Common myeloid progenitor, CD34-positive (primary cell): ENCODE measurements at places on chromosomes 3 and 15.

DNA sequence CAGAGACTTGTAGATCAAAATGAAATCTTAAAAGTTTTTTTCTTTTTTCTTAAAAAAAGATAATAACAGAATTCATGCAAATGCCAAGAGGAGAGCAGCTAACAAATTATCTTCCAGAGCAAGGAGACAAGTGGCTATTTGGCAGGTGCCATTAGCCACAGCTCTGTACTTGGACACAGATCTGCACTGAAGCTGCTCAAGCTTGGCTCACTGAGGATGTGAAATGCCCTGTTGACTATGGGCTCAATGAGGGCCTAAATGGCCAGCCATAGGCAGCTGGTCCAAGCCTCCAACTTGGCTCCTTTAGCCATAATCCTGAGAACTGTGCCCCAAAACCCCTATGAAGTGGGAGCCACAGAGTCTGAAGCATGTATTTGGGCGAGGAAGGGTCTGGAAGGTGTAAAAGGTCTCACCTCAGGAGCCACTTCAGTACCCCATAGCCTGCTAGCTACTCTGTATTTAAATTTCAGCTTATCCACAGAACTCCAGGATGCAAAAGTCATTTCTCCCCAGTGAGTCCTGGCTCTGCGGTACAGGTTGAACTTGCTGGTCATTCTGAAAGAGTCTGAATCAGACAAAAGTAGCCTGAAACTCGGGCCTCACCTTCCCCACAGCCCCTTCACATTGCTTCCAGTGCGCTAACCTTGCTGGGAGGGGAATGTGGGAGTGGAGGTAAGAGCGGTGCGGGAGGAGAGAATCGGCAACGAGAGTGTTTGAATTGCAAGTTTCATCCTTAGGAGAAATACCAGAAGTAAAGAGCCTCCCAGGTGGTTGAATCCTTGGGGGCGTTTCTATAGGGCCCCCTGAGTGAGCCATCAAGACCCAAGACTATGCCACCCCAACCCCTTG lies 48.0 kb downstream of the ZIC4 start:
- H3K27me3 ChIP-seq: peaks cover 30% of the 10 kb centered on the region
- DNase-seq: no peak
- H3K27ac ChIP-seq: no peak overlapping the region

- no peak for DNase-seq
- H3K4me1 ChIP-seq: no peaks in the 10 kb centered on the region
- no peak overlapping the region for H3K4me3 ChIP-seq
- no peaks in the 10 kb centered on the region for H3K36me3 ChIP-seq
- H3K27ac ChIP-seq: no peak overlapping the region
Observed at GRCh38 chr3:157107037-157107436, 52.9 kb downstream of the CCNL1 start.

DNA sequence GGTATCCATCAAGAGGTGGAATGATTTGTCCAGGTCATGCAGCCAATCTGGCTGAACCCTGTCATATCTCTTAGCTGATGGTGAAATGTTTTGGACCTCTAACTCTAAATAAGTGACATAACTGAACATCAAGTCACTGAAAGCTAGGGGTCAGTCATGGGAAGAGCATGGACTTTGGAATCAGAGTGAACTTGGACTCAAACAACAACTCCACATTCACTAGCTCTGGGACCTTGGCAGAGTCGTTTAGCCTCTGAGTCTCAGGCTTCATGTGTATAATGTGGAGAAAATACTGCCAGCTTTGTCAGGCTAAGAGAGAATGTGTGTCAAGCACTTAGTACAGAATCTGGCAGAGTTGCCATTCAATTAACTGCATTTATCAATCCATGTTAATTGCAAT lies 557.8 kb upstream of the CFAP20DC start:
- peak; percentile 13 for DNase-seq
- no peaks in the 10 kb centered on the region for H3K36me3 ChIP-seq
- no peaks in the 10 kb centered on the region for H3K4me1 ChIP-seq

DNA sequence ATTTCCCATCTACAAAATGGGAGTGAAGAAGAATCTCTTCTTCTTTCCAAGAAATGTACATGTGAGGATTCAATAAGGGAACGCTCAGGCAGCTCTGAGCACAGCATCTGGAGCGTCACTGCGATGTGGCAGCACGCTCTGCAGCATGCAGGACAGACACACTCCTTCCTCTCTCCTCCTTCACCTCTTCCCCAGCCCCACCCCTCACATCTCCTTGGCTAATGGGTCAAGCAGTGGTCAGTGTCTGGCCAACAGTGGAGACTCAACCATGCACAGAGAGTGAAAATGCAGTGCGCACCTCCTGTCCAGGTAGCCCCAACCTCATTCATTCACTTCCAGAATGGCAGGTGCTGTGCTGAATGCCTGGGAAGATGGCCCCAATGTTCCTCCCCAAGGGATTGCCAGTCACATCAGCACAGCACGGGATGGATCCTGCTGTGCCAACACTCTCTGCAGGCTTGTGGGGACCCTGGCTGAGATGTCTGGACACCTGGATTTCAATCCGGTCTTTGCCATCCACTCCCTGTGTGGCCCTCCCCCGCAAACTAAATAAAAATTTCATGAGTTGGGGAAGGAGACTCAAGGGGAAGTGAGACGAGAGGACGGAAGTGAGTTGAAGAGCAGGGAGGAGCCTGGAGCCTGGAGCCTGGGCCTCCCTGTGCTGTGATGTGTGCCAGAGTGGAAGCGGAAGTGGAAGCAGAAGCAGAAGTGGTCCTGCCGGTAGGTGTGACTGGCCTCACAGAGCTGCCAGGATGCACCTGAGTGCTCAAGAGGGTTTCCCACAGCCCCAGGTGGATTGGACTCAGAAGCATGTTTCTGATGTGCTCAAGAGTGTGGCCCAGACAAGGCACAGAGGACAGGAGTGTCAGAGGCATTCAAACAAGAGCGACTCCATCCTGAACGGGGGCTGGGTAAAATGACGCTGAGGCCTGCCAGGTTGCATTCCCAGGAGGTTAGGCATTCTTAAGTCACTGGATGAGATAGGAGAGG lies 163.9 kb downstream of the SMAD6 start:
- no peaks in the 10 kb centered on the region for H3K27me3 ChIP-seq
- DNase-seq: peak; percentile 89
- H3K4me3 ChIP-seq: no peak overlapping the region

GRCh38 chr15:84784262-84784661 lies 32.9 kb upstream of the ALPK3 start:
- H3K4me3 ChIP-seq: no peak overlapping the region
- H3K27me3 ChIP-seq: no peaks in the 10 kb centered on the region
- H3K27ac ChIP-seq: peak overlapping the region; percentile 9
- no peak for DNase-seq
- peaks cover 7% of the 10 kb centered on the region for H3K4me1 ChIP-seq
- peaks cover 48% of the 10 kb centered on the region for H3K36me3 ChIP-seq

DNA sequence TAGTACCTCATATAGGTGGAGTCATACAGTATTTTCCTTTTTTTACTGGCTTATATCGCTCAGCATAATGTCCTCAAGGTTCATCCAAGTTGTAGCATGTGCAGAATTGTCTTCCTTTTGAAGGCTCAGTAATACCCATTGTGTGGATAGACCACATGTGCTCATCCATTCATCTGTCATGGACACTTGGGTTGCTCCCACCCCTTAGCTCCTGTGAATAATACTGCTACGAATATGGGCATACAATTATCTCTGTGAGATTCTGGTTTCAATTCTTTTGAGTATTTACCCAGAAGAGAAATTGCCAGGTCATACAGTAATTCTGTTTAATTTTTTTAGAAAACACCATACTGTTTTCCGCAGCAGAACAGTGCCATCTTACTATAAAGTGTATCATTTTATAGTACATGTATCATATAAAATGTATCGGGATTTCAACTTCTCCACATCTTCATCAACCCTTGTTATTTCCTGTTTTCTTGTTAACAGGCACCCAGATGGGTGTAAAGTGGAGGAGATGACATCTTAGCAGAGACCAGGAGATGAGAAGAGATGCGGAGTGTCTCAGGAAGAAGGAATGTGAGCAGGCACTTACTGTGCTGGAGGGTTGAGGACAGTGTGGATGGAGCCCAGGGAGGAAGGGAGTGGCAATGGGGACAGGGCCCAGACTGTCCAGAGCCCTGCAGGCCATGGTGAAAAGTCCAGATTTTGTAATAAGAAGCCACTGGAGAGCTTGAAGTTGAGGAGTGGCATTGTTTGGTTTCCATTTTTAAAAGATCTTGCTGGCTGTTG lies 27.0 kb upstream of the PRR23E start:
- no peak for DNase-seq
- H3K4me1 ChIP-seq: no peaks in the 10 kb centered on the region
- H3K27me3 ChIP-seq: peaks cover 43% of the 10 kb centered on the region
- no peak overlapping the region for H3K4me3 ChIP-seq
- H3K27ac ChIP-seq: no peak overlapping the region

DNA sequence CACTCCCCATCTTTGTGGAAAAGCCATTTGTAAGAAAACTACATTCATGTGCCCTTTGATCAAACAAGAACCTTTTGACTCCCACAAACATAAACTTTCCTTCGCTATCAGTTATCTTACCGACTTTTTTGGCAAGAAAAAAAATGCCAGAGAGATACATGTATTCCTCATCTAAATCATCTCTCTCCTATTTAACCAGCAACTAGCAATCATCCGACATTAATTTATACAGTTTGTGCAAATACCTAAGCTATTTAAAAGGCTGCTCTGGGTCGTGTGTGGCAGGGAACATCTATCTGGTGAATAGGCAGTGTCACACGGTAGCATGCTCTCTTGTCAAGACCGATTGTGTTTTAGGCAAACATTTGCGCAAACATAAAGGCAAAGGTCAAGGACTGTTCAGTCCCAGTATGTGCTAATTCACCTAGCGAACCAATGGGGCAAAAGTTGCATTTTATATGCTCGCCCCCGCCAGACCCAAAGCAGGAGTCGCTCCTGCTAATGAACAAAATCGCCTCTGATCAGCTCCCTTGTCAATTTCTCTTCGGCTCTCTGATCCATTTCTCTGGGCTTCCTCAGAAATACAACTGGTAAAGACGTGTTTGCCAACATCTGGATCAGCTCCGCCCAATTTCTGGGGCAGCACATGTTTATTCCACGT lies 37.7 kb downstream of the ZIC4 start:
- no peaks in the 10 kb centered on the region for H3K4me1 ChIP-seq
- no peak for DNase-seq
- no peak overlapping the region for H3K27ac ChIP-seq
- H3K4me3 ChIP-seq: no peak overlapping the region

GRCh38 chr3:15206662-15207576 lies 873 bp downstream of the CAPN7 start:
- H3K27ac ChIP-seq: peak overlapping the region; percentile 86
- peak; percentile 61 for DNase-seq
- peak overlapping the region; percentile 95 for H3K4me3 ChIP-seq

GRCh38 chr3:140188285-140188684 lies 253.3 kb downstream of the CLSTN2 start:
- no peaks in the 10 kb centered on the region for H3K36me3 ChIP-seq
- H3K4me3 ChIP-seq: no peak overlapping the region
- H3K27me3 ChIP-seq: no peaks in the 10 kb centered on the region

GRCh38 chr3:168081171-168081771 lies 14.5 kb downstream of the GOLIM4 start:
- H3K27ac ChIP-seq: no peak overlapping the region
- no peaks in the 10 kb centered on the region for H3K27me3 ChIP-seq
- no peak for DNase-seq
- H3K4me1 ChIP-seq: peaks cover 2% of the 10 kb centered on the region

DNA sequence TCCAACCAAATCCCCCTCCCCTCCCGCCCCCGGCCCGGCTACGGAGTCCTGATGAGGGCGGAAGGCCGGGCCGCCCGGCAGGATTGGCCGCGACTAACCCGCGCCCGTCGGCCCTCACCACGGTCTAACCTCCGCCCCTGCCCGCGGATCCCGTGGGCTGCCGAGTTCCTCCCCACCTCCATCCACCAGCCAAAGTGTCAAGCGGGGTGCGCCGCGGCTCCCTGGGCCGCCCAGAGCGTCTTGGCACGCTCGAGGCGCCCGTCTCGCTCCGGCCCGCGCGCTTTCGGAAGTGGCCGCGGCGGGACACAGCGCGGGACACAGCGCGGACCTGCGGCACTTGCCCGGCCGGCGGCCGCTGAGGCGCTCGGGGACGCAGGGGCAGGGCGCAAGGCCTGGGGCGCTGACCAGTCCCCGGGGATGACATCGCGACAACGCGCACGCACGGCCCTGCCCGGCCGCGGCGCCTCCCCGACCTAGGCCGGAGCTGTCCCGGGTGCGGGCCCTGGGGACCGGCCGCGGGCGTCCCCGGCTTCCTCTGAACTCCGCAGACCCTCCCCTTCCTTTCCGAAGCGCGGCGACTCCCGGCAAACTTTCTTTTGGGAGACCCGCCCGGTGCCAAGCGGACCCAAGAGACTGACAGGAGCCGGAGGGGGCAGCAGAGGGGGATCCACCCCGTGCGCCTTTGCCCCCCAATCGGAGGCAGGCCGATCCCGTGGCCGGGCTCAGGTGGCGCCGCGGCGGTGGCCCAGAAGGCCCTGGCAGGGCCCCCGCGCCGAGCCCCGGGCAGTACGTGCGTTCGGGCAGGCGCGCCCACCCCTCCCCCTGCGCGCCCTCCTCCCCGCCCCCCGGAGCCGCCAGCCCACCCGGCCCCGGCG lies 112.8 kb upstream of the ICE2 start:
- peak overlapping the region; percentile 44 for H3K4me3 ChIP-seq
- DNase-seq: peak; percentile 50
- peaks cover 70% of the 10 kb centered on the region for H3K27me3 ChIP-seq

GRCh38 chr15:29126821-29127461 lies 142.7 kb downstream of the NSMCE3 start:
- DNase-seq: no peak
- no peaks in the 10 kb centered on the region for H3K4me1 ChIP-seq
- H3K27me3 ChIP-seq: no peaks in the 10 kb centered on the region

GRCh38 chr3:34260271-34261000 lies 462.0 kb downstream of the PDCD6IP start:
- peak; percentile 57 for DNase-seq
- no peaks in the 10 kb centered on the region for H3K27me3 ChIP-seq
- H3K27ac ChIP-seq: no peak overlapping the region
- H3K4me3 ChIP-seq: no peak overlapping the region
- H3K4me1 ChIP-seq: peaks cover 16% of the 10 kb centered on the region

DNA sequence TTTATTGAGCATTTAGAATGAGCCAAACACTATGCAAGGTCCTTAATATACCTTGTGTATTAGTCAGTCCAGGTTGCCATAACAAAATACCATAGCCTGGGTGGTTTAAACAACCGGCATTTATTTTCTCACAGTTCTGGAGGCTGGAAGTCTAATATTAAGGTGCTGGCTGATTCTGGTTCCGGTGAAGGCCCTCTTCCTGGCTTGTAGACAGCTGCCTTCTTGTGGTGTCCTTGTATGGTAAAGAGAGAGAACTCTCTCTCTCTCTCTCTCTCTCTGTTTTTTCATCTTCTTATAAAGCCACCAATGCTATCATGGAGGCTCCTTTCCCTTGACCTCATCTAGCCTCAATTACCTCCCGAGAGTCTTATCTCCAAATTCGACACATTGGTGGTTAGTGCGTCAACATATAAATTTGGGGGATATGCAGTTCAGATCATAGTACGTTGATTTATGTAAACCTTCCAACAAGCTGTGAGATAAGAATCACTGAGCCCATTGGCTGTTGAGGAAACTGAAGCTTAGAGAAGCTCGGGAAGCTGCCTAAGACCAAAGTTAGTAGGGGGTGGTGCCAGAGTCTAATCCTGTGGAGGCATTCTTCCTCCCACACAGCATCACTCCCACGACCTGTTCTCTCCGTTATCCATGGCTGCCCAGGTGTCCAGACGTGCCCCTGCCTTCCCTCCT lies 298.0 kb upstream of the PROK2 start:
- peaks cover 69% of the 10 kb centered on the region for H3K4me1 ChIP-seq
- DNase-seq: peak; percentile 92
- no peaks in the 10 kb centered on the region for H3K27me3 ChIP-seq

- no peaks in the 10 kb centered on the region for H3K36me3 ChIP-seq
- no peaks in the 10 kb centered on the region for H3K4me1 ChIP-seq
- H3K4me3 ChIP-seq: no peak overlapping the region
- peaks cover 2% of the 10 kb centered on the region for H3K27me3 ChIP-seq
- DNase-seq: no peak
- H3K27ac ChIP-seq: no peak overlapping the region
Observed at GRCh38 chr3:79366414-79366813, 401.4 kb downstream of the ROBO1 start.
